ENCODE measurements at places on chromosomes 7 and 10. TPM values are rescaled to one million over a fixed set of nuclear protein-coding genes. Genes with fewer than 3 reads are reported as not detected.
A peak's percentile ranks its signal among the peaks of the same experiment; 100 is the strongest.

Gene CPED1
- total RNA-seq: not detected

DNA sequence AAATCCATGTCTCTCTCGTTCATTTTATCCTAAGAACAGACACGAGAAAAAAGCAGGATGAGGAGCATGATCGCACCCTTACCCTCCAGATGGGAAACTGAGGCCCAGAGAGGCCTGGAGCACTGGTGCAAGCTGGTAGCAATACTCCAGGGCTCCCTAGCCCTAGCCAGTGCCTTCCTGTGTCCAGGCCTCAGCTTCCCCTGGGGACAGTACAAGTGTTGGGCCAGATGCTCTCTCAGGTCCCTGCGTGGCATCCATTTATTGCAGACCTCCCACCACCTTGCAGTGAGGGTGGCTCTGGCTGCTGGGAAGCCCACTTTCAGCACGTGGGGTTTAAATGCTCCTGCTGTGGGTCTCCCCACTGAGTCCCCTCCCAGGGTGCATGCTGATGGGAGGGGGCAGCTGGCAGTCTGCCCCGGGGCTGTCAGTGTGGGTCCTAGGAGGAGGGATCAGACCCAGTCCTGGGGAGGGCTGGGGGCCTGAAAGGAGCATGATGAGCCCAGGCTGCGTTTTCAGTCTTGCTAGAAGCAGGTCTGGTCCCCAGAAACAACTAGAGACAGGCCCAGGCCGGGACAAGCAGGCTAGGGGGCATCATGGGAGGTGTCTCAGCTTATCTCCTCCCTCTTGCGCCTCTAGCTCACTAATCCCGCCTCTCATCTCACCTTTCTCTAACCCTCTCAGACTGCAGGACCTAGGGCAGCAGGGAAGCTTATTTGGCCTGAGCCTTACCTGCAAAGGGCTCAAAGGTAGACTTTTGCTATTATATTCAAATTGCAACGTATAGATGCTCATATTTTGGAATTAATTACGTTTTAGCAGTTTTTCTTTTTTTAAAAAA is 662 bp upstream of the PPIF start:
- no peak for DNase-seq

GRCh38 chr7:13898957-13899670 is 90.4 kb downstream of the ETV1 start:
- peak; percentile 18 for DNase-seq

DNA sequence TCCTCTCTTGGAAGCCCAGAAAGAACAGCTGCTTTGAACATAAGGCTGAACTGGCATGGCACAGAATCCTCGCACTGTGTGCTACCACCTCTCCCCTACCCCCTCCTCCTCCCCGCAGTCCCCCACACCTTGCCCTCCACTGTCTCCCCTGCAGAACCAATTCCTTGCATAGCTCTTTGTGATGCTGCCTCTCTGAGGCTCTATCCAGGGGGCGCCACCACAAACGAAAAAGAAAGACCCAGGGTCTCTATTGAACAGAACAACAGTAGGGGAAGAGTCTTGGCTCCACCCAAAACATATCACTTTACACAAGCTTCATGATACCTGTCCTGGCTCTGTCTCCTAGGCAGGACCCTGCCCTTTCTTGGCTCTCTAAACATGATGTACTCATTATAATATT is 26.2 kb upstream of the EBLN1 start:
- DNase-seq: no peak

DNA sequence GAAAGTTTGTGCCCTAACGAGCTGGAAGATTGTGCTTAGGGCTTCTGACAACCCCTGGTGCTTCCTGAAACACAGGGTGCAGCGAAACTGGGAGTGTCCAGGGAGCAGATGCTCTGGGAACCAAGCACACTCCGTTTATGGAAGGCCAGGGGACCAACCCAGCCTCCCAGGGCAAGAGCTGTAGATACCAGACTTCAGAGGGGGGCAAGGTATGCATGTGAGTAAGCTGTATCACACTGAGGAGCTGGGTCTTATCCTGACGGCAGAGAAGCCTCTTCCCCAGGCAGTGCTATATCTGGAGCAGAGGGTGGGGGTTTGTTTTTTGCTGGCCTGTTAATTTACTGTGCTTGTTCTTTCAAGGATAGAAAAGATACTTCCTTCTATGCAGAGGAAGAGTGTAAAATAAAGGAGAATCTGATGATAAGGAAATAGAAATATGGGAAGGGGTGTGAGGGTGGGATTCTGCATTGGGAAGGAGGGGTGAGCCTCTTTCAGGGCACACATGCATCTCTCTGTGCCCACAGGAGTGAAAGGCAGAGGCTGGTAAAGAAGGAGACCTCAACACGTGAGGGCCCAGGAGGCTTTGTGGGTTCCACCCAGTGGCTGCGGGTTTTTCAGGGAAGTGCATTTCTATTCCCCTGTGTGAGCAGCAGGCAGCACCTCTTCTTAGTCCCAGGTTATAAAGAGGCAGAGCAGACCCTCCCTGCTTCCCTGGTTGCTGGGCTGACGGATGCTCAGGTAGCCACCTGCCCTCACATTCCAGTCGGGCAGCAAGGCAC is 314.1 kb downstream of the TCERG1L start:
- no peak for DNase-seq

DNA sequence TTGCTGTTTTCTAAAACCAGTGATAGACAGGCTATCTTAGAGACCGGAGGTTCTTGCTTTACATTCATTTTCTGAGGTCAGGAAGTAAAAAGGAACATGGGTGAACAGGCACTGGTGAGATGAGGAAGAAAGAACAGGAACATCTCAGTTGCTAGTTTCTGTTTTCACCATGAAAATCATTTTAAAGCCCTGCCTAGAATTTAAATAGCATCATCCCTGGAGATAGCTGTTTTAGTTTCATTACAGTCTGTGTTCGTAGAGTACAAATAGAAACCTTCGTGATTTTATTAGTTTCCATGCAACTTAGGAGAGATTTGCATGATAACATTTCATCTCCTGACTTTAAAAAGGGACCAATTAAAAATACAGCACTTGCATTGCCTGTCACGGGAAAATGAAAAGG is 14.7 kb downstream of the KCNMA1 start:
- DNase-seq: no peak

- no peak for DNase-seq
Measured at GRCh38 chr7:45088146-45088701, 545 bp downstream of the NACAD start.

DNA sequence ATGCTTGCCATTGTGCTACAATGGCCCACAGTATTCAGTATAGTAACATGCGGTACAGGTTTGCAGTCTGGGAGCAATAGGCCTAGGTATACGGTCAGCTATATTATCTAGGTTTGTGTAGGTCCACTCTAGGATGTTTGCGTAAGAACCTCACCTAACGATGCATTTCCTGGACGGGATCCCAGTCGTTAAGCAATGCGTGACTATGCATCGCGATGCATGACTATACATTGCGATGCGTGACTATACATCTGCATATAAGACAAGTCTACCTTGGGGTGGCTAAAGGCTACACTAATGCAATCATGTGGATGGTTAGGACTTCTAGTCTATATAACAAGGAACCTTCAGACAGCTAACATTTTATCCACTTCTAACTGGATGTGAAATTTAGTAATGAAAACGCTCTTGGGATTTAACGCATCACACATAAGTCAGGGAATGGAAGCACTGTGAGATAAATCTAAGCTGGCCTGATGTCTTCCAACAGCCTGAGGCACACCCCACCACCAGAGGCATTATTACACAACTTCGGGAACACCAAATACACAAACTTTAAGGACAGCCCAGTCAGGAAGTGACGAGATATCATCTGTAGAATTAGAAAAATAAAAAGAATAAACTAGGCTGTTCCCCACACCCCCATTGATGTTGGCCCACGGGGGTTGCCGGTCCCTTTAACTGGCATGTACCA is 9.2 kb downstream of the GNA12 start:
- DNase-seq: no peak

- DNase-seq: no peak
Measured at GRCh38 chr10:60171436-60172013, 218.2 kb downstream of the ANK3 start.

Gene AGAP6
- total RNA-seq: 18.5 TPM

DNA sequence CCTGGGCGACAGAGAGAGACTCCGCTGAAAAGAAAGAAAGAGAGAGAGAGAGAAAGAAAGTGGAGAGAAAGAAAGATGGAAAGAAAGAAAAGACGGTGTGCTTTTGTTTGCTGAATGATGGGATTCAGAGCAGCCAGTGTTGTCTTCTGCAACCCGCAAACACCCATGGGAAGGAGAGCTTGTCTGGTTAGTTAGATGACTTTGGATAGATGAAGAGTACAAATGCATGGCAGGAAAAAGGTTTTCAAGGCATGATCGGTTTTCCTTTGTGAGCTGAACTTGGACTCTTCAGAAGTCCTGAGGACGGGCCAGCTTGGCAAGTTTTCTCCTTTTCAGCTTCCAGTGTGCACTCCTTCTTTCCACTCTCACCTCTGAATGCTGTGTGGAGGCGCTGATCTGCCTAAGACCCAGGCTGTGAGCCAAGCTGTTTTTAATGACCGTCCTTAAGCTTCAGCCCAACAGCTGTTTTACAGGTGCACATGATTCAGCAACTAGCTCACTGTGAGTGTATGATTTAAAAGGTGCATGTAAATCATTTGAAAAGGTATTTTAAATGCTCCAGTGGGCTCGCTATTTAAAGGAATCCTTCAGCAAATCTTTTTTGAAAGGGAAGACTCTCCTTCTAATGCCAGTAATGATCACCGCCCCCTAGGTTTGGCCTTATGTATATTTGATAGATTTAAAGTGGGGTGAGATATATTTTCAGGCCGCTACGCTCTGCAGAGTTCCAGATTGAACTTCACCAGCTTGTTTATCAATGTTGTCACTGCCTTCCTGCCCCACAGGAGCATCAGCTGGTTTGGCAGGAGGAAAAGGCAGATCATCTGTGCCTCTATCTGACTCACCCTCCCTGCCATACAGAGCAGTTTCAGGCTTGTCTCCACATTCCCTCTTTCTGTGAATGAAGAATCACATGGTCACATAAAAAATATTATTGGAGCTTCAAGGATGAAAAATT is 115.0 kb downstream of the PLXDC2 start:
- DNase-seq: no peak

DNA sequence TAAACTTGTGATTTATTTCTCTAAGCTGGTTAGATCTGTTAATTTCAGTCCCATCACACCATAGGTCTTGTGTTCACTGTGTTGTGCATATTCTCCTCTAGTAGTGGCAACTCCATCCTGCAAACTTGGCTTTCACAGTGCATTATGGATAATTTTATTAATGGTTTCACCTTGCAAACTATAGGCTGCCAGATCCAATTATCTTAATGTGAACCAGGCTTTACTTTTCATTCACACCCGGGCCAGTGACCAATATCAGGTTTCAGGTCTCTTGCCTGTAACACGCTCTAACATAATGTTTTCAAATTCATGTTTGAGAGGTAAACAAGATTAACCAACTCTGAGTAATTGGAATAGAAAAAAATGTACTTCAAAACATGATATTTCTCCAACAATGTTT is 1293.0 kb downstream of the REEP3 start:
- no peak for DNase-seq

DNA sequence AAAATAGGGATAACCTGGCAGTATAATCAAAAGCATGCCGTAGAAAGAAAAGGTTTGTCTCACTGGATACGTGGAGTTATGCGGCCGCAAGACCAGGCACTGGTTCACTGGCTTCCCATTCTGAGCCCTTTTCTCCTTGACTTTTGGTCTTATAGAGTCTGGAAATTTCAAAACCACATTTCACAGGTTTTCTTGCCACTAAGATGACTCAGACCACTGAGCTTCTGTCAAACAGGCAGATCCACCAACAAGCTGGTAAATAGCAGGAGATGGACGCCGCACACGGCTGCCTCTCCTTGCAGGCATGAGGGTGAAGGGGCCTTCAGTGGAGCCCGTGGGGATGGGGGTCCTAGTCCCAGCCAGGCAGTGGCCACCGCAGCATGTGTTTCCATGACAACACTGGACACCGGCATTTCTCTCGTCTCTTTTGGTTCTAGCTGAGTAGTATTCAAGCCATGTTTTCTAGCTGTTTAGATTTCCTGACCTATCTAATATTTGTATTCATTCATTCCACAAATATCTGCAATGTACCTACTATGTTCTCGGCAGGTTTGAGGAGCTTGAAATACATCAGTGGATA is 55.5 kb downstream of the KLF6 start:
- no peak for DNase-seq

GRCh38 chr10:100253041-100253440 is 14.4 kb downstream of the CWF19L1 start:
- no peak for DNase-seq

DNA sequence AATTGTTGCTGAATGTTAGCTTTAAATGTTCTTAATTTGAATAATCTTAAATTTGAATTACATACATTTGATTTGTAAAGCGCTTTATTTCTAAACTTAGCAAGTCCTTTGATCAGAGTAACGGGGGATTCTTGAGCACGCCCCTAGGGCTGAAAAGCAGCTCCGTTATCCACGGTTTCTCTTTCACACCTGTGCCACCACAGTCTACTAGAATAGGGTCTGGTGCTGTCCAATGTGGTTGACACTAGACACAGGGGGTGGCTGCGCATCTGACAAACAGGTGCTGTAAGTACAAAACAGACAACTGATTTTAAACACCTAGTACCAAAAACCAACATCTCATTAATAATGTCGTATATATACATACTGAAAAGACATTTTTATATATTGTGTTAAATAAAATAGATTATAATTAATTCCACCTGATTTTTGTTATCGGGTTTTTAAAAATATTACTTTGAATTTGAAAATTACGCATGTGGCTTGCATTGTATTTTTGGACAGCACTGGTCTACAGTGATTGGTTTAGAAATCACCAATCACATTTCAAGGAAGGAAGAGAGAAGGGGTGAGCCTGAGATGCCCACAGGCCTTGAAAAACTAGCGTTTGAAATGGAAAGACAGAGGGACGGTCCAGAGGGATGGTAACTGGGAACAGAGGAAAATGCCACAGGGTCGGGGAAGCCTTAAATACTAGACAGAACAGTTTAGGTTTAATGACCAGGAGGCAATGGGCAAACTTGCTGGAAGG is 7.3 kb downstream of the SEPHS1 start:
- no peak for DNase-seq

Gene ADGRA1
- total RNA-seq: 9.1 TPM

Gene UCMA
- not detected for total RNA-seq
